ENCODE measurements at places on chromosomes 4 and X.

- H3K4me3 ChIP-seq = no peak overlapping the region
- H3K27ac ChIP-seq = no peak overlapping the region
- no peaks in the 10 kb centered on the region for H3K27me3 ChIP-seq
- no peaks in the 10 kb centered on the region for H3K4me1 ChIP-seq
- H3K36me3 ChIP-seq = no peaks in the 10 kb centered on the region
- DNase-seq = no peak
These were observed 15.7 kb downstream of the ZXDB start for GRCh38 chrX:57607295-57608187.

- no peak for DNase-seq
- no peaks in the 10 kb centered on the region for H3K36me3 ChIP-seq
- no peaks in the 10 kb centered on the region for H3K27me3 ChIP-seq
- no peak overlapping the region for H3K4me3 ChIP-seq
These were observed 16.0 kb downstream of the IGFBP7 start for GRCh38 chr4:57093845-57094831.

DNA sequence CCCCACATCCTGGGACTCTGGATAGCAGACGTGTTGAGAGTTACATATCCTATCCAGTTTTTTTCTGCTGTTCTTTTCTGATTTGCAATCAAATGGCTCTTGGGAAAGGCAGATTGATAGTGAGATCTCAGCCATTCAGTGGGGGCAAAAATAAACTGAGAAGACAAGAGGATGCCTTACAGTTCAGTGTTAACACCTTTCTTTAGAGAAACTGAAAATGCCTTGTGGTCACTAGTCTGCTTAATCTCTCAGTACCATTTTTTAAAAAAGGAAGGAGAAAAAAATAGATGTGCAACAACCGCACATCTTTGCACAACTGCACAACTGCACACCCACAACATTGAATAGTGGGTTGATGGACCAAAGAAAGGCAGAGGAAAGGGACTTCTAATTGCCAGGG, 109.3 kb downstream of the ARHGEF9 start:
- H3K27me3 ChIP-seq = no peaks in the 10 kb centered on the region
- DNase-seq = no peak
- no peak overlapping the region for H3K4me3 ChIP-seq
- H3K27ac ChIP-seq = no peak overlapping the region
- no peaks in the 10 kb centered on the region for H3K36me3 ChIP-seq

GRCh38 chr4:21768349-21769310, 179.9 kb downstream of the KCNIP4 start:
- DNase-seq = peak; percentile 56
- H3K27ac ChIP-seq = no peak overlapping the region
- H3K4me3 ChIP-seq = no peak overlapping the region
- no peaks in the 10 kb centered on the region for H3K36me3 ChIP-seq
- no peaks in the 10 kb centered on the region for H3K4me1 ChIP-seq

DNA sequence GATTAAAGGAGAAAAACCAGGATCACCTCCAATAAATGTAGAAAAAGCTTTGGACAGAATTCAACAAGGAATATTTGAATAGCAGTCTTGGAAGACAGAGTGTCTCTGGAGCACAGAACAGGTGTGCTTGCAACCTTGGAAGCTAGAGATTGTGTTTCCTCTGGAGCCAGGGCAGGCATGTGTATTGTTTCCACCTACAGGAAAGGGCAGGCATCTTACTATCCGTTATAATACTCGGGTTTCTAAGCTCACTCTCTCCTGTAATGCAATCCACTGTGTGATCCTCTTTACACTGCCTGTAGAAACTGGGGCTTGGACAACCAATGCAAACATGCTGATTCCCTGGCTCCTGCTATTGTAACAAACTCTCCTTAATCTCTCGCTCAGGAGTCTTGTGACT, 14.4 kb downstream of the CCDC110 start:
- no peak overlapping the region for H3K4me3 ChIP-seq
- no peak overlapping the region for H3K27ac ChIP-seq
- no peaks in the 10 kb centered on the region for H3K36me3 ChIP-seq
- DNase-seq = no peak
- H3K4me1 ChIP-seq = no peaks in the 10 kb centered on the region

DNA sequence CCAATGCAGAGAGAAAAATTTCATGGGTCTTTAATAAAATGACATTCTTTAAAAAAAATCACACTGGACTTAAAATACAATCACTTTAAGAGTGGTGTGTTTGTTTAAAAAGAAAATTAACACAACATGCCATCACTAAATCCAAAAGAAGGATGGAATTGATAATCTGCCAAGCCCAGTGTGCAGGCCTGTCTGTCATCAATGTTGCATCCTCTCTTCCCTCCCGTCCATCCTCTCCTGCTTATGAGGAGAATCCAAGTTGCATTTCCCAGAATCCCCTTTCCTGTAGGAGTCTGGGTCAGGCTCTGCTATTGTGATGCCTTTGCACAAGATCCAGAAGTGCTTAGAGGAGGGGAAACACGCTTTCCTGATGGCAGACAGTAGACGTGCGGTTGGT, 169.4 kb downstream of the MID1 start:
- DNase-seq = peak; percentile 6
- no peaks in the 10 kb centered on the region for H3K27me3 ChIP-seq
- H3K36me3 ChIP-seq = no peaks in the 10 kb centered on the region
- H3K4me1 ChIP-seq = no peaks in the 10 kb centered on the region
- H3K4me3 ChIP-seq = no peak overlapping the region

DNA sequence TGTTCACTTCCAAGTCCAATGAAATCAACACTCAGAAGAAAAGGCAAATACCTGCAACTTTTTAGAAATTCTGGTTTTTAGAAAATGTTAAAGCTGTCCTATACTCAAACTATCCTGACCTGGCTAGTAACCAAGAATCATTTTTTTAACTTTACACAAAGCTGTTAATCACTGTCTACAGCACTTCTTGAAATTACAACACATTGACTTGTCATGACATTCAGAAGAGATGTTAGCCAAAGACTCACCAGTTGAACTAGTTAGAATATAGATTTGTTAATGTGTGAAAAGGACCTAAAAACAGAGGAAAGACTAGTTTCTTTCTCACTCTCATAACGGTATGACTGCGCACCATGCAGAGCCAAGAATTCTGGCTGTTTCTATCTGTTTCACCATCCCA, 98.8 kb downstream of the COX18 start:
- H3K27ac ChIP-seq = no peak overlapping the region
- no peaks in the 10 kb centered on the region for H3K36me3 ChIP-seq
- no peaks in the 10 kb centered on the region for H3K27me3 ChIP-seq

- no peaks in the 10 kb centered on the region for H3K27me3 ChIP-seq
- H3K4me1 ChIP-seq = no peaks in the 10 kb centered on the region
- no peak overlapping the region for H3K4me3 ChIP-seq
- DNase-seq = no peak
- no peaks in the 10 kb centered on the region for H3K36me3 ChIP-seq
These were observed 136.5 kb downstream of the CEP135 start for GRCh38 chr4:56085275-56085674.

GRCh38 chr4:139890816-139891215, 225.2 kb downstream of the MGST2 start:
- no peaks in the 10 kb centered on the region for H3K27me3 ChIP-seq
- H3K4me3 ChIP-seq = no peak overlapping the region
- no peaks in the 10 kb centered on the region for H3K4me1 ChIP-seq
- no peaks in the 10 kb centered on the region for H3K36me3 ChIP-seq
- no peak for DNase-seq

DNA sequence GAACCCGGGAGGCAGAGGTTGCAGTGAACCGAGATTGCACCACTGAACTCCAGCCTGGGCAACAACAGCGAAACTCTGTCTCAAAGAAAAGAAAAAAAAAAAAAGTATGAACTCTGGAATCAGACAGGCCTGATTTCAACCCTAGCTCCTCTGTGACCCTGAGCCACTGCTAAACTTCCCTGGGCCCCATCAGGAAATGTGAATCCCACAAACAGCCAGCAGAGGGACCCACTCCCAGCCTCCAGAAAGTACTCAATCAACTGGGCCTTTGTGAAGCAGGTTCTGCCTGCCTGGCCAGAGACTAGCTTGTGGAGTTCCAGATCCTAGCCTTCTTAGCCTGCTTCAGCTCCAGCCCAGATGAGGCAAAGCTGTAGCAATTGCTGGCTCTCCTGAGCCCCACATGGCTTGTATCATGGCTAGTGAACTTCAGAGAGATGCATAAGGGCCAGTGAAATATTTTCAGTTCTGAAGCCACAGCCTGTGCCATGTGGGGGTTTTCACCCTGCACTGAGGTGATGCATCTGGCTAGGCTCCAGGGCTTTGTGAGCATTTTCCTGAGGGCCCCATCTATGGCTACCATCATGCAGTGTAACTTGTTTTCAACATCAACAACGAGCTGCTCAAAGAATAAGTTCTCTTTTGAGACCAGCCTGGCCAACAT, 7.2 kb upstream of the IDS start:
- H3K4me1 ChIP-seq = no peaks in the 10 kb centered on the region
- no peak overlapping the region for H3K27ac ChIP-seq
- H3K27me3 ChIP-seq = no peaks in the 10 kb centered on the region
- H3K36me3 ChIP-seq = no peaks in the 10 kb centered on the region

DNA sequence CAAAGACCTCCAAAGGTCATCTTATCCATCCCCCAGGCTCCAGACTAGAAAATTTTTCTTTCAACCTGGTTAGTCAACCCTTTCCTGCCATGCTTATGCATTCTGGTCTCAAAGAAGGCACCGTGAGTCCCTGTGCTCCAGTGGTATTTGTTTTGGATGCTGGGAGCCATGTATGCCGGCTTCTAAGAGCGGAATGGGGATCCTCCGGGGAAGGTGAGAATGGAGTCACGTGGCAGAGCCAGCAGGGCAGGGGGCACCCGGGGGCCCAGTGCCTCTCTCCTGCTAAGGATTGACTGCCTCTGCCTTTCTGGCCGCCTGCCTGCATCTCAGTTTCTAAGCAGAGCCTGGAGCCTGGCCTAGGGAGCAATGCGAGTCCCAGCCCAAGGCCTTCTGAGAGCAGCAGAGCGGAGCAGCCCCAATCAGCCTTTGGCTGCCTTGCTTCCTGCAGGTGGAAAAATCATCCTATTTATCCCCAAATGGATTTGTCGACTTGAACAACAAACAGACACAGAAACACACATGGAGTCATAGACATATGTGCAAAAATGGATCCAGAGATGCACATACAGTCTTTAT, 141.0 kb downstream of the PJA1 start:
- H3K36me3 ChIP-seq = no peaks in the 10 kb centered on the region
- H3K27me3 ChIP-seq = no peaks in the 10 kb centered on the region
- H3K27ac ChIP-seq = no peak overlapping the region
- no peaks in the 10 kb centered on the region for H3K4me1 ChIP-seq

DNA sequence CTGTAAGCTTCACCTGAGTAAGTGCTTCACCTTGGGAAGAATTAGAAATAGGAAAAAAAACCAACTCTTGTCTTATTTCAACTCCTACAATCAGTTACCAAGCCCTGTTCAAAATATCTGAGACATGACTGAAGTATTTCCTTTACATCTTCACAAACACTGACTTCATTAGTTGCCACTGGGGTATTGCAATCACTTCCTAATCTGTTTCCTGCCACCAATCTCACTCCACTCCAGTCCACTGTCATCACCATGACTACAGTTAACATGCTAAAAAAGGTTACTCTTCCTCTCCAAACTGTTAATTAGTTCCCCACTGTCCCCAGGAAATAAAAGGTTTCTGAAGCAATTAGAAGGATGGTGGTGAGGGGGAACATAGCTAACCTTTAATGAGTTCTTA, 3.3 kb upstream of the SUPT20HL1 start:
- peaks cover 3% of the 10 kb centered on the region for H3K27me3 ChIP-seq
- H3K4me1 ChIP-seq = peaks cover 7% of the 10 kb centered on the region
- DNase-seq = peak; percentile 39
- no peaks in the 10 kb centered on the region for H3K36me3 ChIP-seq
- H3K27ac ChIP-seq = no peak overlapping the region
- H3K4me3 ChIP-seq = no peak overlapping the region

GRCh38 chr4:116702949-116703348, 382.4 kb downstream of the TRAM1L1 start:
- no peaks in the 10 kb centered on the region for H3K36me3 ChIP-seq
- H3K4me3 ChIP-seq = no peak overlapping the region
- peak; percentile 41 for DNase-seq
- H3K4me1 ChIP-seq = no peaks in the 10 kb centered on the region

- H3K27ac ChIP-seq = no peak overlapping the region
- no peak for DNase-seq
- H3K4me3 ChIP-seq = no peak overlapping the region
These were observed 37.0 kb downstream of the DLG3 start for GRCh38 chrX:70481471-70482270.

DNA sequence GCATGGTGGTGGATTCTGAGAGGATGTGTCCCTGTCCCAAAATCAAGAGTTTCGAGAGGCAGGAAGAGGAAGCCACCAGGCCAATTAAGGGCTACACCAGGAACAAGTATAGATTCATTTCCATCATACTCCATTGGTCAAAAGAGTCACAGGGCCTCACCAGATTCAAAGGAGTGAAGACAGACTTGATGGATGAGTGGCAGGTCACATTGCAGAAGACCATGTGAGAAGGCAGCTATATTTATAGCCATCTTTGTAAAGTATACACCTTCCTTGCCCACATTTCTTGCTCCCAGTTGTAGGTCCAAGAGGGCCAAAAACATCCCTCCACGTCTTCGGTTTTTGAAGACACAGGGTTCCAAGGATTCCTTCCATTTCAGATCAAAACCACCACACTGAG, 406.0 kb downstream of the BCOR start:
- peaks cover 7% of the 10 kb centered on the region for H3K4me1 ChIP-seq
- H3K36me3 ChIP-seq = no peaks in the 10 kb centered on the region
- no peak for DNase-seq
- H3K27ac ChIP-seq = no peak overlapping the region
- H3K4me3 ChIP-seq = no peak overlapping the region

- peaks cover 11% of the 10 kb centered on the region for H3K4me1 ChIP-seq
- no peaks in the 10 kb centered on the region for H3K36me3 ChIP-seq
- H3K27me3 ChIP-seq = no peaks in the 10 kb centered on the region
These were observed 291.8 kb downstream of the LDB2 start for GRCh38 chr4:16606691-16607090.

GRCh38 chrX:110056419-110056818, 53.5 kb downstream of the TMEM164 start:
- H3K36me3 ChIP-seq = no peaks in the 10 kb centered on the region
- H3K27ac ChIP-seq = no peak overlapping the region
- H3K4me3 ChIP-seq = no peak overlapping the region
- no peaks in the 10 kb centered on the region for H3K27me3 ChIP-seq
- H3K4me1 ChIP-seq = no peaks in the 10 kb centered on the region
- no peak for DNase-seq

GRCh38 chr4:39390603-39391002, 16.1 kb upstream of the KLB start:
- H3K36me3 ChIP-seq = no peaks in the 10 kb centered on the region
- DNase-seq = no peak
- H3K27me3 ChIP-seq = no peaks in the 10 kb centered on the region
- no peak overlapping the region for H3K4me3 ChIP-seq
- no peak overlapping the region for H3K27ac ChIP-seq
- no peaks in the 10 kb centered on the region for H3K4me1 ChIP-seq

- no peak for DNase-seq
- H3K4me3 ChIP-seq = no peak overlapping the region
- H3K4me1 ChIP-seq = no peaks in the 10 kb centered on the region
- no peaks in the 10 kb centered on the region for H3K27me3 ChIP-seq
These were observed 59.7 kb downstream of the TNIP2 start for GRCh38 chr4:2696423-2696822.

Data from A673 (cell line).